Pancreas (tissue), 10 donors: ENCODE measurements at places on chromosomes 5 and 9. TPM values are rescaled to one million over a fixed set of nuclear protein-coding genes. Genes with fewer than 3 reads are reported as not detected.
A peak's percentile ranks its signal among the peaks of the same experiment; 100 is the strongest.

The ABHD17B gene
- 3.7 TPM for total RNA-seq

The SLC46A2 gene
- total RNA-seq, result not detected

The SLC6A7 gene
- not detected for total RNA-seq

The ADAMTS2 gene
- total RNA-seq, result 1.5 TPM

The LECT2 gene
- total RNA-seq, result not detected

The EIF4EBP3 gene
- 19.9 TPM for total RNA-seq

The MEIKIN gene
- total RNA-seq, result not detected

The LCP2 gene
- total RNA-seq, result 2.0 TPM

GRCh38 chr9:103586721-103587120 lies 507.4 kb upstream of the SMC2 start:
- DNase-seq, result no peak

DNA sequence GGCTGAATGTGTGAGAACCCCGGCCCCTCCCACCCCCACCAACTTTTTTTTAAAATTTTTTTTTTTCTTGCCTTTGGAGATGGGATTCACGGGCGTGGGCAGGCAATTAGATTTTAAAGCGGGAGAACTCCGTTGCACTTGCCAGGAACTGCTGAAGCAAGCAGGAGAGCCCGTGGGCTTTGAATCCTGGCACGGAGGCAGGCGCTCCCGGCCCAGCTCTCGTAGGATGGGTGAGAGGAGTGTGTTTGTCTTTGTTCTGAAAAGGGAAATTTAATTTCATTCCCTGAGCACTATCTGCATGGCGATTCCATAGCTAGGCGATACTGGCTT lies 54.3 kb upstream of the BOD1 start:
- DNase-seq, result no peak

- no peak for DNase-seq
These were observed 120.7 kb upstream of the RASEF start for GRCh38 chr9:83183621-83184020.

DNA sequence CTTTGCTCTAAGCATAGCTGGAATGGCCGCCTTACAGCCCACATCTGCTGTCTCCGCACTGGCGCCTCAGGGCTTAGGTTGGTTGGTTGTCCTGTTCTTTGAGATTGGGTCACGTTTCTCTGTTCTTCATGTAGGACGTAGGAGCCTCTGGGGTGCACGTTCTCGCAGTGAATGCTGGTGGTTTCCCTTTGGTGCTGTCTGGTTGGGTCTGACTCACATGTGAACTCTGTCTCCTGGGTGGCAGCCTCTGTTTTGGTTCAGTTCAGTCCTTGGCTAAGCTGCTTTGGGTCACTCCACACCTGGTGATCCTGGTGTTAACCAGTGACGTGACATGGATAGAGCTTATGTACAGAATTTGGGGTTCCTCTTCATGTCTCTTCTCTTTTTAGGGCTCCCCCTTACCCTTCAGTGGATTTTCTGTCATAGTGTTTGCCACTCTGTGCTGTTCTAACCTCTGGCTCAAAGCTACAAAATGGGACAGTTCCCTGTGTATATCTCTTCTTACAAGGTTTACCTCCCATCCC lies 12.6 kb upstream of the LPCAT1 start:
- peak; percentile 10 for DNase-seq

DNA sequence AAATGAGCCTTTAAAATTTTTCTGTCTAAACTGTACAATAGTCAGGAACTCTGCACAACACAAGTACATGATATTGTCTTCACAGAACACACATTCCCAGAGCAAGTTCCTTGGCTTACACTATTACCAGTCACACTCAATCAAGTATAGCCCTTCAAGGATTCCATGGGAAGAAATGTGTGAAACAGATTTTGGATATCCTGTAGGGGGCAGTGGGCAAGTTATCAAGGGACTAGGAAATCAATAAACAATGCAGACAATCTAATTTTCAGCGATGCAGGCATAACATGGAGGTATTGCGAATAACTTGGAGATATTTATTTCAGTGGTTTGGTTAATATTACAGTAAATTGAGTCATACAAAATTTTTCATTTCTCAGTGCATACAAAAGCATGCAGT lies 1171.5 kb upstream of the NUDT12 start:
- no peak for DNase-seq

DNA sequence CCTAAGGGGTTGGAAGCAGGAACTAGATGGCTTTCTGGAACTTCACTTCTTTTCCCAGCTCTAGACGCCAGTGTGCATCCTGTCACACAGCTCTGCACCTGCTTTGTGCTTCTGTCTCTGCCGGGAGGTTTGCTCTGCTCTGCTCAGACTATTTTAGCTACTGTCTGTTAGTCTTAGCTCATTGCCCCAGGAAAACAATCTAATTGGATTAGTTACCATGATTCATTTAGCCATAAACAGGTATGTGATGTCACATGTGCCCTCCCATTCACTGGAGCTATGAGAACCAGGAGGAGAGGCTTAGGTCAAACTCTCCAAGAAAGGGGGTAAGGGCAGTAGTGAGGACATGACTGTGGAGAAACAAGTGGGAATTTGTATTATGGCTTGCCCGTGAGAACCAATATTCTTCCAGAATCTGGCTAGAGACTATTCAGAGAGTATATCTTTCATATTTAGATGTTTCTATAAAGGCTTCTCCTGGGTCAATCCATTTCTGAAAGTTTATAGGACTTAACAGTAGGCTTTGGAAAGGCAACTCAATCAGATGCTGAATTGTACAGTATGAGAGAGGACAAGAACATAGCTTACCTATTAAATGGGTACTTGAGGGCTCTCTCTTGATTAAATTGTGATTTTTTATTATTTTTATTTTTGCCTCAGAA lies 22.4 kb upstream of the NREP start:
- no peak for DNase-seq

GRCh38 chr9:134065612-134066419 lies 2.0 kb downstream of the BRD3 start:
- DNase-seq, result peak; percentile 48

- DNase-seq, result no peak
These were observed 143.7 kb downstream of the ELAVL2 start for GRCh38 chr9:23682352-23682751.

DNA sequence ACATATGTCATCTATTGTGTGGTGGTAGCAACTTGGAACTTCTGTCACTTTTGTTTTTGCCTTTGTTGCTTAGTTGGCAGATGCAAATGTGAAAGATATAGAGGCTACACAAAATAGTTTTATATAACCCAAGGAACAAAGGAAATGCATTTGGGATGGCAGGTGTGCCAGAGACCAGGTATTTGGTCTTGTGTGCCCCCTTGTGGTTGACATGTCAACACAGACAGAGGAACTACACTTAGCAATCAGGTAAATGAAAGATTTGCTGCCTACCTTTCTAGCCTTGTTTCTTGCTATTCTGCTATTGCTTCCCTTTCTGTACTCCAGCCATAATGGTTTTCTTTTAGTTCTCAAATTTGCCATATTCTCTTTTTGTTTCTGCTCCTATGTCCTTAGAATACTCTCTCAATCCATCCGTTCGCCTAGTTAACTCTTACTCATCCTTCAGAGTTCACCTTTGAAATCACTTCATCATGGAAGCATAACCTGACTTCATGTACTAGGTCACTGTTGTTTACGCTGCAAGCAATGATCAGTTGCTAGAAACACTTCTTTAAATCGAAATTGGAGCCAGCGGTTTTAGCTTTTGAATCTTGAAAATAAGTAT lies 119.5 kb downstream of the TRPM3 start:
- DNase-seq, result peak; percentile 11

DNA sequence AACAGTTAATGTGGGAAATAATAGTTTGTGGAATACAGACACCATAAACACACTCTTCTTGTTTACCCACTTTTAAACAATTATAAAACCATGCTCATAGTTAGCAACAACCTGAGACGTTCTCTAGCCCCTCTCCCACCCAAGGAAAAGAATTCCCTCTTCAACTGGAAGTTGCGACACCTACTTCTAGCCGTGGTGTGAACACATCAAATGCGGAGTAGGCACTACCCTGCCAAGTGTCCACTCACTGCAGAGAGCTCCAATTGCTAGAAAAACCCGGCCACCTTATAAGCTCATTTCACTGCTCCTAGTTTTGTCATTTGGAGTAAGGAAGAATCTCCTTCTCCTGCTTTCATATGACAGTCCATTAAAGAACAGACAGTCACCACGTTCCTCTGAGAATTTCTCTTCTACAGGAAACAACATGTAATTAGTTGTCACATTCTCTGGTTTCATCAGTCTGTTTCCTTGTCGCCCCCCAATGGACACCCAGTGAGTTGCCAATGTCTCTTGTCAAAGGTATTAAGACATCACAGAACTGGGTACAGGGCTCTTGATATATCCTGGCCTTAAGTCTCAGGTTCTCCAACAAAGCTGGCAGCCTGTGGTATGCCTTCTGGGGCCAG lies 47.3 kb downstream of the PRLR start:
- DNase-seq, result no peak

DNA sequence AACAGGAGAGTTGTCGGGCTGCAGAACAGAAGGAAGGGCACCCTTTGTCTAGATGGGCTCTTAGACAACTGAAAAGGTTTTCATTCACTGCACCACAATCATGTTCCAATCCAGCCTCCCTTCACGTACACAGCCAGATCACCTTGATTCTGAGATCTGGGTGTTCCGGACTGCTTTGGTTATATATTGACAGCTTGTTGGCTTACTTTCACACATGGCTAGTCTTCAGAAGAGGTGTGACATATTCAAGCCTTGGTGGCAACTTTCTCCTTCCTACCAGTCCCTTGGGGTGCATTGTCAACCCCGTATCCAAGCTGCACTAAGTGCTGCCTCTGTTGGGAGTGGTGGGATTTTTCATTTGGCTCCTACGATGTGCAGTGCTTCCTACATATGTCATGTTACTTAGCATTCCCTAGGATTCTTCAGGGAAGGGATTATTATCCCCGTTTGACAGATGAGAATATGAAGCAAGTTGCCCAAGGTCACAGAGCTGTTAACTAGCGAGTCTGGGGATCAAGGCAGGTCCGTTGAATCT lies 100.6 kb downstream of the LIFR start:
- no peak for DNase-seq

DNA sequence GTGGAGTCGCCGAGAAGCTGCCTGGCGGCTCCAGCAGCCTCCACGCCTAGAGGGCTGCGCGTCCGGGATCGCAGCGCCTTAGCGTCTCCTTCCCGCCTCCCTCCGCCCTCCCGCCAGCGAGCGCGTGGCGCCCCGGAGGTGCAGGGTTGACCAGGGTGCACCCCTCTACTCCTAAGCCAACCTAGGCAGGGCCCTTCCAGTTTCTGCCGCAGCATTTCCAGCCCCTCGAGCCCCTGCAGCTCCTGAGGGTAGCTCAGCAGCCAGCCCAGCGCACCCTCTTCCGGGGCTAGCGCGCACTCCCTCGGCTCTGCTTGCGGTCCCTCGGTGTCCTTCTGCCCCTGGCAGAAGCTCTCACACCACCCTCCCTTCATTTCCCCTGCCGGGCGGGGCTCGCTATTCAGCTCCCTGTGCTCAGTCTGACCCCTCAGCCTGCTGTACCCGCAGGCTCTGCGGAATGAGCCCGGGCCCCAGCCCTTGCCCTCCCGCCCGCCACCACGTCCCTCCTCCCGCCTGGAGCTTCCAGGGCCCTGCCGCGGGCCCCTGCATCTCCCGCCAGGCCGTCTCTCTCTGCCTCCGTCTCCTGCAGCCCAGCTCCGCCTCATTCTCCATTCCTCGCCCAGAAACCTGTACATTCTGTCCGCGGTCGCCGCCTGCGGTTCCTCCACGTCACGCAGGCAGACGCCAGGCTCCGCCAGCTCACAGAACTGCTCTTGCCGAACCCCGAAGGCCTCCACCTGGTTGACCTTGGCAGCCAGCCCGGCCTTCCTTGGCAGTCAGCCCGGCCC lies 61.8 kb downstream of the SPATA31C2 start:
- DNase-seq, result peak; percentile 90

DNA sequence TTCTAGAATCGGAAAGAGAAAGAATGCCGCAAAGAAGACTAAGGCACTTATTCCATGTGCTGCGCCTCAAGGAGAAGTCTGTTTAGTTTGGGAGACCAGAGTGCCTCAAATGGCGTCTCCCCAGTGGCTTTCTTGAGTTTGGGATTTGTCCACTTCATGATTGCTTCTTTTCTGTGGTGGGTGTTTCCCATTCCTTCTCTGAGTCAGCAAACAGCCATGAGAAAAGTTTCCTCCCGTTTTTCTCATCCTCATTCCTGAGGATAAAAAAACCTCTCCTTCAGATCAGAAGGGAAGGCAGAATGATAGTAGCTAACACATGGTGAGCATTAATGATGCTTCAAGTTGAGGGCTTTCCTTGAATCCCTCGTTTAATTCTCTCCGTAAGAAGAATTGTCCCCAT lies 275.9 kb upstream of the WWC1 start:
- no peak for DNase-seq

GRCh38 chr5:133109655-133110483 lies 58.1 kb downstream of the HSPA4 start:
- no peak for DNase-seq

- DNase-seq, result no peak
These were observed 388.9 kb downstream of the NR2F1-AS1 start for GRCh38 chr5:93192087-93192486.

DNA sequence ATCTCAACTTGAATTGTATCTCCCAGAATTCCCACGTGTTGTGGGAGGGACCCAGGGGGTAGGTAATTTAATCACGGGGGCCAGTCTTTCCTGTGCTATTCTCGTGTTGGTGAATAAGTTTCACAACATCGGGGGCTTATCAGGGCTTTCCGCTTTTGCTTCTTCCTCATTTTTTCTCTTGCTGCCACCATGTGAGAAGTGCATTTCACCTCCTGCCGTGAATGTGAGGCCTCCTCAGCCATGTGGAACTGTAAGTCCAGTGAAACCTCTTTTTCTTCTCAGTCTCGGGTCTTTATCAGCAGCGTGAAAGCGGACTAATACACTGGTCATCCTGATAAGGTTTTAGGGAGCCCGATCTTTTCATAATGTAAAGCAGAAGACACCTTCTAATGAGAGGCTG lies 687.0 kb upstream of the FTMT start:
- no peak for DNase-seq

- no peak for DNase-seq
These were observed 2.0 kb upstream of the RXFP3 start for GRCh38 chr5:33934176-33934575.

- no peak for DNase-seq
These were observed 189.7 kb downstream of the GNAQ start for GRCh38 chr9:77841739-77842386.

GRCh38 chr5:61631438-61631941 lies 299.4 kb downstream of the ZSWIM6 start:
- DNase-seq, result peak; percentile 44

DNA sequence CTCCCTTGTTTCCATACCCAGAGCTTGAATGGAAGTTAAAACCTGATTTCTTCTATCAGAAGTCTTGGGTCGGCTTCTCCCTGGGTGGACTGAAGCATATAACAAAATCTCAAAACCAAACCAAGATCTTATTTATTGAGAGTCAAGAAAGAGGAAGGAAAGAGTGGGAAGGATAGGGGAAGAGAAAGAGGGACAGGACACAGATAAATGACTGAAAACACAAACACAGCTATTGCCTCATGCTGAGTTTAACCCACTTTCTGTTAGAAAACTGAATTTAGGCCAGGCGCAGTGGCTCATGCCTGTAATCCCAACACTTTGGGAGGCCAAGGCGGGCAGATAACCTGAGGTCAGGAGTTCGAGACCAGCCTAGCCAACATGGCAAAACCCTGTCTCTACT lies 92.9 kb downstream of the PALM2AKAP2 start:
- DNase-seq, result no peak
